ENCODE measurements at places on chromosomes 5 and 9.
A peak's percentile ranks its signal among the peaks of the same experiment; 100 is the strongest.

GRCh38 chr5:84634256-84634655 is 249.6 kb upstream of the EDIL3 start:
- DNase-seq, result no peak

DNA sequence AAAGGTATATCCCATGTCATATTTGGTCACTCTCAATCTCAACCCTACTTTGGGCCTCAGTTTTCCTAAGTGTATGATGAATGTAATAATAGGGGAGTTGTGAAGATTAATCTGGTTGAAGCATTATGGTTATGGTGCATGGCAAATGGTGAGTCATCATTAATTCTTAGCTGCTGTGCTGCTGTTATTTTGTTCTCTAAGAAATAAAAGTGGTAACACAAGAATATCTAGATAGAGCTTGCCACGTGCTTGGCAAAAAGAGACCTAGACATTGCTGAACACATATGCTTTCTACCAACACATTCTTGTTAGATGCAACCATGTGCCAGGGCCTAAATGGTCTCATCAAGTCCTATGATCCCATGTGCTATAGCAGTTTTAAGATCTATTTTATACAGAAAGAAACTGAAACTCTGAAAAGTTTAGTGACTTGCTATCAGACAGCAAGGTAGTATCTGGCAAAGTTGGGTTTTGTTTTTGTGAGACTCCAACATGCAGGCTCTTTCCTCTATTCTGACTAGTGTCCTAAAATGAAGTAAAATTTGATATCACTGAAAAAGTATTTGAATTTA is 699.9 kb upstream of the MEF2C start:
- no peak for DNase-seq

GRCh38 chr5:142166754-142167153 is 58.2 kb downstream of the NDFIP1 start:
- DNase-seq, result no peak

GRCh38 chr5:81572201-81572600 is 178.3 kb upstream of the ACOT12 start:
- DNase-seq, result no peak

DNA sequence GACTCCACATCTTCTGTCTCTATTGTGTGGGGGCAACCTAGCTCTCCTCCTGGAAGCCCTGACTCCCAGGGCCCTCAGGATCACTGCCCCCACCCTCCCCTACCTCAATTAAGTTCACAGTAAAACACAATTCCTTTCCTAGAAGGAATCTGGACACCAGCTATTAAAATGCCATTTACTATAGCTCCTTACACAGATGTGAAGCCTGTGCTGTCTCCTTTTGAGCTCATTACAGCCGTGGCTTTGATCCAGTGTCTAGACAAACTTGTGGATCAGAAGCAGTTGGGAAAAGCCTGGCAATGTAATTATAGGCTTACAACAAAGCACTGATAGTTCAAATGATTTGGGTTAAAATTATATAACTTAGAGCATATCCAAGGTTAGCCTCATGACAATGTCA is 107.0 kb upstream of the SMIM23 start:
- no peak for DNase-seq

- no peak for DNase-seq
Measured at GRCh38 chr9:9752722-9753121, 860.1 kb downstream of the PTPRD start.

DNA sequence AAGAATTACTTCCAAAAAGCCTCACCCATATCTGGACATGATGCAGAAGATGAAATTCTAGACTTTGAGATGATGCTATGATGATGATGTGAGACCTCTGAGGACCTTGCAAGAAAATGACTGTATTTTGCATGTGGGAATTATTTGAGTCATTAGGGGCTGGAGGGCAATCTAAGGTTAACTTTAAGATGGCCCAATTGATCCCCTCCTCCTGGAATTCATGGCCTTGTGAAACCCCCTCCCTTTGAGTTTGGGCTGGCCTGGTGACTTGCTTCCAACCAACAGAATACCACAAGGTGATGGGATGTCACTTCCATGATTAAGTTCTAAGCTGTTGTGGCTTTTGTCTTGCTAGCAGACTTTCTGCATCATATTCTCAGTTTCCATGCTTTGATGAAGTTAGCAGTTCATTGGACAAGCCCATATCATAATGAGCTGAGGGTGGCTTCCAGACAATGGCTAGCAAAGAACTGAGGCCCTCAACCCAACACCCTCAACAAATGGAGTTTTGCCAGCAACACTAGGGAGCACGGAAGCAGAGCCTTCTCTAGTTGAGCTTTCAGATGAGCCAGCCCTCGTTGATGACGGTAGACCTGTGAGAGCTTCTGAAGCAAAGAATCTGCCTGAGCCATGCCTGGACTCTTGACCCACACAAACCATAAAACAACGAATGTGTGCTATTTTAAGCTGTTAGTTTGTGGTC is 7.4 kb upstream of the AMACR start:
- no peak for DNase-seq

DNA sequence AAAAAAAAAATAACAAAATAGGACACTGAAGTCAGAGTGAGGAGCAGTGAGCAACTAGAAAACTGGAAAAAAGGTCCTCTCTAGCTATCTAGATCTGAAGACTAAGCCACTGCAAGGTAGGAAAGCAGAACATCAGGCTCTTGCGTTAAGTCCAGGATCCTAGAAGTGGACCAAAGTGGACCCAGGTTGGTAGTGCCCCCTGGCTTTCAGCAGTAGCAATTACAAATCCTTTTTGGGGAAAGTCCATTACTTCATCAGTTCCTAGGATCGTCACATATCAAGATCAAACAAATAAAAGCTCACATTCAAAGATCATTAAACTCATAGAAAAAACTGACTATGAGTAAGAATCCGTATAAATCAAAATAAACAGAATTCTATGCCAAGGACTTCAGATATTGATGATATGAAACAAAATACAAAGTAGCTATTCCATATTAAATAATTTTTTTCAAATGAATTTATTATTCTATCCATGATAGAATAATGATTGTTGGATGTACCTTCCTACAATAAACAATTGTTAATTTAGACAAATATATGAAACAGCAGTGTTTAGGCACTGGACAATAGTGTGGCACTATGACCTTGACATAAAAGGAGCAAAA is 6.5 kb upstream of the RICTOR start:
- peak; percentile 64 for DNase-seq

DNA sequence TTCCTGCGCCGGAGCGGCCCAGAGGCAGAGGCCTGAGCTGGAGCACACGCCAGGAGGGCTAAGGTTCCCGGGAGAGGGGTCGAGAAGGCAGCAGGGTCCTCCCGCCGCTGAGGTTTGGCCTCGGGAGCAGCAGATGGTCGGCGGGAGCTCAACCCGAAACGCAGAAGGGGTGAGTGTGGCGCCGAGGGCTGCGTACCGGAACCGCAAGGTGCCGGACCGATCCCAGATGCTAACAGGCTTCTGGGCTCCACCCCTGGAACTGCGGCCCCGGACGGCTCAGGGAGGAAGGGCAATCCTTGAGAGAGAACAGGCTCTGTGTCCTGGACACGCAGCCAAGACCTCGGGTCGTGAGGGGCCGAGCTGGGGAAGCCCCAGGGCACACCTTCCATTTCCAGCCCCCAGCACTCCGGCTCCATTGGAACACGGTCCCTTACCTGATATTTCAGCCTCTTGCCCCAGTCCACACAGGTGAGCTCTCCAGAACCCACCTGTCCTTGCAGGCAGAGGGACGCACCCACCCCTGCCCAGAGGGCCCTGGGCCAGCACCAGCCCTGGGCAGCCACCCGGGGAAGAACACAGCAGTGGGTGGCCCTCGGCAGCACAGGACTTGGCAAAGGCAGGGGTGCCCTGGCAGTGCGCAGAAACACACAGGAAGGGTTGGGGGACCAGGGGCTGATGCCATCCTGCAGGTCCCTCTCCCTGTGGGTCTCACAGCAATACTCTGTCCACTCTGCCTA is 1.4 kb downstream of the LHX3 start:
- DNase-seq, result no peak

DNA sequence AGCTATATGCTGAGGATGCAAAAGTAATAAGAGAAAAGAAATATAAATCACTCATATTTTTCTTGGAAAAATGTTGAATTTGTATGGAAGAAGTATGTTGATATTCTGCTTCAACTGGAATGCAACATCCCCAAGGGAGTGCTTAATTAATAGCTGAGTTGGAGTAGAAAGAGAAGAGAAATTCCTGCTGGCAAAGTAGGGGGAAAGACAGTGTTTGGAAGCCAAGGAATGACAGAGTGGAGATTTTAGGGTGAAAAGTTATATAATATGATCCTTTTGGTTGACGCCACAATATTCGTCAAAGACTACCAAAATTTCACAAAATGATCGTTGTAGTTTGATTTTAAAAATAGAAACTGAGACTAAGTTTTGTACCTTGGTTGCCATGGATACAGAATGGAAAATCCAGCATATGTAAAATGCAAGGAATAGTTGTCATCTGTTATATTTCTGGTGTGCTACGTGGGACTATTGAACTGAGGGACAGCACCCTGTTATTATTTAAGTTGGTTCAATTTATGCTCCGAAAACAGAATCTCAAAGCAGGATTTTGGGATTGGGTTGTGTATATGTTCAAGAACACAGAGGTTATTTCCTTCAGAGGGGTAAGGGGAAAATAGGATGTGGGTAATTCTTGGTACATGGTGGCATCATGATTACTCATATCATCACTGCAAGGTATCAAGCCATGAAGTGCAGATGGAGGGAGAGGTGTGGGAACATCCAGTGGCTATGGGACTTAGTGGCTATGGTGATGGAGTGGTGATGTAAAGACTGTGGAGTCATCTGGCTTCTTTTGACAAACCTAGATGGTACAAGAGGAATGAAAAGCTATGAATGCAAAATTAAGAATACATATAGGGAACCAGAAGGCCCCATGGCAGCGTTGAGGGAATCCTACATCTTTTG is 61.0 kb downstream of the SUB1 start:
- DNase-seq, result no peak

GRCh38 chr5:132829742-132830435 is 558 bp downstream of the SHROOM1 start:
- DNase-seq, result peak; percentile 51

- DNase-seq, result peak; percentile 69
Measured at GRCh38 chr9:6055216-6055615, 39.8 kb upstream of the RANBP6 start.

- DNase-seq, result no peak
Measured at GRCh38 chr9:135574331-135574730, 12.8 kb downstream of the PAEP start.

- no peak for DNase-seq
Measured at GRCh38 chr9:121220996-121221663, 19.5 kb upstream of the RAB14 start.

DNA sequence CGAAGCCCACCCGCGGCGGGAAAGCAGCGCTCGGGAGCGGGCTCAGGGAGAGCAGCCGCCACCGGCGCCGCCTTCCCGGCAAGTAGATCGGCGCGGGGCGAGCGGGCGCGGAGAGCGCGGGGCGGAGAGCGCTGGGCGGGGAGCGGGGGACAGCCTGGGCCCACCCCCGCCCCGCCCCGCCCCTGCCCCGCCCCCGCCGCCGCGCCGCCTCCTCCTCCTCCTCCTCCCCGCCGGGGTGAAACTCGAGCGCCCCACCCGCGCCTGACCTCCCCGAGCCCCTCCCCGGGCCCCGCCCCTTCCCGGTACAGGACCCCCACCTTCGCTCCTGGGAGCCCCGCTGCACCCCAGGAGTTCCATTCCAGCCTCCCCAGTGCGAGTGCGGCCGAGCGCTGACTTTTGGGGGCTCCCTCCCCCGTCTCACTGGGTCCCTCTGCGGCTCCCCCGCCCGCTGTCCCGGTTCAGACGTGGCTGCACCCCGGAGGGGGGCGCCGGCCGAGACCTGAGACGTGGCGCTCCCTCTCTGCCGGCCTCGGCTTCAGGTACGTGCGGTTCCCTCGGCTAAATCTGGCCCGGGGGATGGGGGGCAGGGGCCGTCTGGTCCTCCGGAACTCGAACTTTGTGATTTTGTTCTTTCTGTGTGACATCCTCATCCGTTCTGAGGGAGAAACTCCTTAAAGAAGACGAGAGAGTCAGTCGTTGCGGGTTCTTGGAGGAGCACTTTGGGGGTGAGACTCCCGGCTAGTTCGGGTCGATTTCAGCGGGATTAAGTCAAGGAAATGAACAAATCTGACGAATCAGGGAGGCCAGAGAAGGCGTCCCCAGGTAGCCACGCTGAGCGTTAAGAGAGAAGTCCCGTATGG is at the start of gene SEMA5A:
Gene SEMA5A, minus strand, starts transcription at position 84 of the 860 bp plus-strand sequence. CDS start 166,129 bp downstream, outside the sequence.
- DNase-seq, result peak; percentile 67

DNA sequence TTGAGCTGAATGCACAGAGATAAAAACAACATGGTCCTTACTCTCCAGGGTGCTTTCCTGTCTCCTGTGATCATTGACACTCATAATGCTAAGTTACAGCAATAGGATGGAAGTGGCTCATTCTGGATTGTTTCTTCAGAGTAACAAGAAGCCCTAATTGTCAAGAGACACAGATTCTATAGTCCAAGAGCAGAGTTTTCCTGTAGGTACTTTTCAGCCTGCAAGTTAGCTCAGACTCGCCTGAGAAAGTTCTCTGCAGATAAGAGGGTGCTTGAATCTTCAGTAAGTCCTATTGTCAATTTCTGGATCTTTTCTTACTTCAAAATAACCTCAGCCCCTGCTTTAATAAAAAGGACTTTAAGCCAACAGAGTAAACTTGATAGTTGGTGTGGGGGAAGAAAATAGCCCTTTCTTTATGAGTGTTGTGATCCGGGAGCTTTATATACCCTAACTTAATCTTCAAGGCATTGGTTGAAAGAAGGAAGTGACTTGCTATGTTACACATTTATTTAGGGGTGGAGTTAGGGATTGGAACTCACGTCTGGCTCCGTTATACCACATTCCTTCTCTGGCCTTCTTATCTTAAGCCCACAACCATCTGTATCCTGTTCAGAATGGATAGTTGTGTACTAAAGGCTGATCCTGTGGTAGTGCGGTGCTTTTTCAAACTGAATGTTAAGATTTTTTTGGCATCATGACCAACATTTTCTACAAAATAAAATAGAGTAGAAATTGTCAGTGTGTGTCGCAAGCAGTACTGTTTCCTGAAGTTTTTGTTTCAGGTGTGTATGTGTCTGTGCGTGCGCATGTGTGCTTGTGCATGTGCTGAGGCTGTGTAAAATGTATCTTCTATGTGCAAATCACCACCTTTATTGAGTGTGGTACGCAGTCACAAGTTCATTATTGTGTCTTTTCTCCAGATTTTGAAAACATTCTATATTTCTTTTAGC is 173.9 kb downstream of the WDR70 start:
- no peak for DNase-seq

GRCh38 chr9:104795082-104795481 is 31.2 kb downstream of the NIPSNAP3B start:
- no peak for DNase-seq

- no peak for DNase-seq
Measured at GRCh38 chr9:112041536-112042243, 133.4 kb downstream of the SUSD1 start.

Measured in NCI-H748 treated with DMSO at 0.1 percent for 48 hours (cell line).